Astrocyte (in vitro differentiated cells and primary cell): ENCODE measurements at places on chromosomes 1 and 21. TPM values are rescaled to one million over a fixed set of nuclear protein-coding genes. Genes with fewer than 3 reads are reported as not detected.
A peak's percentile ranks its signal among the peaks of the same experiment; 100 is the strongest.

DNA sequence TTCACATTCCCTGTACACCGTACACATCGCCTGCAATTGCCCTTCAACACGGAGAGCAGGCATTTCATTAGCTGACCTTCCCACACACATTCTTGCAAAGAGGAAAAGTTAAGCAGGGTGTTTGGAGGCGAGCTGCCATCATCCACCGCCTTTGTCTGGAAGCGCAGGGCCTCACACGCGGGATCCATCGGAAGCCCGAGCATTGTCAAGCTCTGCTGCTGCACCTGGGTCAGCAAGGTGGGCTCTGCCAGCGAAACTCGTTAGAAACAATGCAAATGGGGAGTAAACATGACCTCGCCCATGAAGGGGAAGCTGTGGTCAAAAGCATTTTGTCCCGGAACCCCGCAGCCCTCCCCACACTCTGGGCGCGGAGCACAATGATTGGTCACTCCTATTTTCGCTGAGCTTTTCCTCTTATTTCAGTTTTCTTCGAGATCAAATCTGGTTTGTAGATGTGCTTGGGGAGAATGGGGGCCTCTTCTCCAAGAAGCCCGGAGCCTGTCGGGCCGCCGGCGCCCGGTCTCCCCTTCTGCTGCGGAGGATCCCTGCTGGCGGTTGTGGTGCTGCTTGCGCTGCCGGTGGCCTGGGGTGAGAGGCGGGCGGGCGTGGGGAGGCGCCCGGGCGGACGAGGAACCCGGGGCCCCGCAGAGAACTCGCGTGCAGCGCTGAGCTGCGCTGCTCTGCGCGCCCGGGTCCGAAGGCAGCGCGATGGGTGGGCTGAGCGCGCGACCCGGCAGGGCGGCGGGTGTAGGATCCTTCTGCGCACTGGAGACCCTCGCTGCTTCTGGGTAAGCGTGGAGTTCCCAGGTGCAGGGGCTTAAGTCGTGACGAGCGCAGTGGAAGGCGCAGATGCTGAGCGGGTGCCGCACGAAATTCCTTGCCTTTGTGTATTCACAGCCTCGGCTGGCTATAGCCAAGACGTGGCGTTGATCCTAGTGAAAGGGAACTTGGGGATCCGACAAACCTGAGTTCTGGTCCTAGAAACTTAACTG lies at the start of gene CR1:
Gene CR1 (plus strand): TSS at position 357 of the 992 bp plus-strand sequence. CDS start 111 bp downstream, at position 468.
- DNase-seq: peak; percentile 3

- peak; percentile 12 for DNase-seq
Observed at GRCh38 chr1:55951291-55951690, 628.1 kb downstream of the PLPP3 start.

RHD gene
- not detected in 2 replicates for total RNA-seq

OR1C1 gene
- total RNA-seq: not detected in 2 replicates

- DNase-seq: peak; percentile 67
Observed at GRCh38 chr1:199684686-199685273, 342.7 kb upstream of the NR5A2 start.
